D341Med (cell line): ENCODE measurements at places on chromosomes 2 and 18.

DNA sequence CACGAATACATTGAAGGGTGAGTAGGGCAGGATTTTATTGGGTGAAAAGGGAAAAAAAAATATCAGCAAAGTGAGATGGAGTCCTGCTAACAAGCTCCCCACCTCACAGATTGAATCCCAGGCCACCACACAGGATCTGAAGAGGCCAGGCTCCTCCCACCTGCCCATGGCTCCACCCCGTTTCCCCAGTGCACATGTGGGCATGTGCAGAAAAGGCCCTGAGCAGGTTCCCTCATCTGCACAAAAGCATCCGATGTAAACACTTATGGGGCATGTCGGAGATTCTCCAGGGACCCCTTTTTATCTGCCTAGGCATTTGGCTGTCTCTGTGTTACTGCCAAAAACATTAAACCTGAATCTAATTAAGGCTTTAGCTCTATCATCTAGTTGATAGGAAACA is 35.2 kb downstream of the SKA1 start:
- peak; percentile 65 for DNase-seq

DNA sequence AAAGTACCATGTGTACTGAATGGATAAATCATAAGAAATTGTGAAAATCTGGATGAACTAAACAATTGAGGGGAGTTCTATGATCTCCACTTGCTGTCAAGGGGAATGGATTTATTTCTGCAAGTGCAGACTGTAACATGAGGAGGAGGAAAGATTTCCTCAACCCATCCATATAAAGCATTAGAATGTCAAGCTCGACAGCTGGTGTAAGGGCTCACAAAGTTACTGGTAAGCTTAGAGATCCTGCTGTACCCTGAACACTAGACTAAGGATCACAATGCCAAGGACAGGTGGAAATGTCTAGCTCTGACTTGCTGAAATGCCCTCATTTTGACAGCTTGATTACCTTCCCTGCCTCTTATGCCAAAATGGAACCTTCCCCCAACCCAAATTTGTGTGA is 125.3 kb downstream of the TCF4 start:
- DNase-seq, result peak; percentile 34

DNA sequence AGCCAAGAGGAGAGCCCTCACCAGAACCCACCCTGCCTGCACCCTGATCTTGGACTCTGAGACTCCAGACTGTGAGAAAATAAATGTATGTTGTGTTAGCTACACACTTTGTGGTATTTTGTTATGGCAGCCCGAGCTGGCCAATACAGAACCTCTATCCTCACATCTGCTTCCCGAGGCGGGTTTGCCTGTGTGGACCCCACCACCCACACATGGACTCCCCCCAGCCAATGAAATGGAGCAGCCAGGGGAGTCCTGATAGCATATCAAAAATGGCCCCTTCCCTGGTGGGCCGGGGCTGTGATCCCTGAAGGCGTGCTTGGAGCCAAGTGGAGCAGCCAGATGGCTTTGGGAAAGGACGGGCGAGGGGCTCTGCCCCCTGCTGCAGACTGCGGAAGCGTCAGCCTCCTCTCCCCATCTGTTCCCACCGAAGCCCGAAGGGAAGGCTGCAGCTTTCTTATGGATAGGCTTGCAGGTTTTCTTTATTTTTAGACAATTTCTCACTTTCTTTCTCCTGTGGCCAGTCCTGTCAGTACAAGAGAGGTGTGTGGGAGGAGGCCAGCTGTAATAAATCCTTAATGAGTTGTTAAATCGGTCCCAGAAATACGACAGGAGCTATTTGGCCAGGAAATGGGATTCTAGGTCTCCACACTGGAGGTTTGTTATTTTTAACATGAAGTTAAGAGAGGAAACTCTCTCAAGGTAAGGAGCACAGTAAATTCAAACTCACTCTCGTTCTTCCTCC is 34.4 kb downstream of the TEX51 start:
- no peak for DNase-seq

DNA sequence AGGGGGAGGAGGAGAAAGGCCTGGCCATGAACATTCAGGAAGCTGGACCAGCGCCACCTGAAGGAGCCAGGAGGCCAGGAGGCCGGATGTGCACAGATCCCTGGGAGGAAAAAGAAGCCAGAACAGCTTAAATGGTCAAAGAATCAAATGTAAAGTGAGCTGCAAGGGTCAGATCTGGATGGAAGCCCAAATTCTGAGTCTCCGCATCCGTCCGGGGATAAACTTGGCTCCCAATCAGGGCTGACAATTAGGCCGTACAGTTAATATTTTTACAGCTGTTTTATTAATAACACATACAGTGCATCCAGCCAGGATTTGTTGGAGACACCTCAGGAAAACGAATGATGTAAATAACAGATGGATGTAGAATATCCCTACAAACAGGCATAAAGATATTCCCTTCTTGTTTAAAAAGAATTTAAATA is 495.1 kb upstream of the TCF4 start:
- no peak for DNase-seq

- DNase-seq, result no peak
Measured at GRCh38 chr2:156340804-156341451, 8.4 kb upstream of the NR4A2 start.

- no peak for DNase-seq
Measured at GRCh38 chr2:8714283-8714682, 32.4 kb downstream of the ID2 start.

DNA sequence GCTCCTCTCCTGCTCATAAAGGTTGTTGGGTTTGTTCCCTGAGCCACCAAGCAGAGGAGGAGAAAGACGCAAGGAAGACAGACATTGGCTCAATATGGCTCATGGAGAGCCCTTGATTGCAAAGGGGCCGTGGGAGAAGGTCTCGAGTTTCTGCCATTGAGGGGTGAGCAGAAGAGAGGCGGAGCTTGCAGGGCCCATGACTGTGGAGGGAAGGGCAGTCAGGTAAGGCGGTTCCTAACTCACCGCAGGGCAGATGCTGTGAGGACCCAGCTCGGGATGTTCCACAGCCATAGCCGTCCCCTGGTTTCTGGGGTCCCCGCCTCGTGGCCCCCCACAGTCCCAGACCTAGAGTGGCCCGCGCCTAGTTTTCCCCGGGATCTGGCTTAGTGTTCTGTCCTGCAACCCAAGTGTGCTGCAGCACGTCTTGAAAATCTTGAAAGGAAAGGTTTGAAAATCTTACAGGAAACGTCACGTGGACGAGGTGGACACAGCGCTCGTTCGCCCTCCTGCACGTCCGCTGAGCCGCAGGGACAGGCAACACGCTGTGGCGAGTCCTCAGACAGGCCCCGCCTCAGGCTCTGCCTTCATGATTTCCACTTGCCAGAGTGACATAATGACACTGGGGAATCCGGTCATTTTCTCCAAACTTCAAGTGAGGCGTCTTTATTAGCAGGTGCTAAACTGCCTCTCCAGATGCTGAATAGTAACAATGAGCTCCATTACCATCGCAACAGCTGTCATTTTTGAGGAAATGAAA is 105.5 kb upstream of the HDAC4 start:
- DNase-seq, result no peak

- no peak for DNase-seq
Measured at GRCh38 chr18:78582898-78583738, 396.5 kb upstream of the SALL3 start.

DNA sequence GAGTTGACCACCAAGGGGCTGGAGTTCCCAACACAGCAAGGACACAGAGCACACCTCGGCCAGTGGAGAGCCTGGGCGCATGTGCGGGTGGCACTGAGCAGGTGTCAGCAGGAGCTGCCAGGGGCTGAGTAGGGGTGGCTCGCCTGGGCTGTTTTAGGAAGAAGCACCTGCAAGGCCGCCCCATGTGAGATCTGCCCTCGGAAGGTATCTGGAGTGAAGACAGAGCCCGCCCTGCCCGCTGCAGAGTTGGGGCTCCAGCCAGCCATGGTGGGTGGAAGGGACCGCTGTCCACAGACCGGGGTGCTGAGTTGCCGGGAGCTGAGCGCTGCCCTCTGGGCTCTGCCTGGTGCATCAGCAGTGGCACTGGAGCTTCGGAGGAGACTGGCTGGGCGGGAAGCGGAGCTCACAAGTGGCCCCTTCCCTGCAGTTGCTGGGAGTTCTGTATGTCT is 35.2 kb downstream of the MTERF4 start:
- peak; percentile 32 for DNase-seq

DNA sequence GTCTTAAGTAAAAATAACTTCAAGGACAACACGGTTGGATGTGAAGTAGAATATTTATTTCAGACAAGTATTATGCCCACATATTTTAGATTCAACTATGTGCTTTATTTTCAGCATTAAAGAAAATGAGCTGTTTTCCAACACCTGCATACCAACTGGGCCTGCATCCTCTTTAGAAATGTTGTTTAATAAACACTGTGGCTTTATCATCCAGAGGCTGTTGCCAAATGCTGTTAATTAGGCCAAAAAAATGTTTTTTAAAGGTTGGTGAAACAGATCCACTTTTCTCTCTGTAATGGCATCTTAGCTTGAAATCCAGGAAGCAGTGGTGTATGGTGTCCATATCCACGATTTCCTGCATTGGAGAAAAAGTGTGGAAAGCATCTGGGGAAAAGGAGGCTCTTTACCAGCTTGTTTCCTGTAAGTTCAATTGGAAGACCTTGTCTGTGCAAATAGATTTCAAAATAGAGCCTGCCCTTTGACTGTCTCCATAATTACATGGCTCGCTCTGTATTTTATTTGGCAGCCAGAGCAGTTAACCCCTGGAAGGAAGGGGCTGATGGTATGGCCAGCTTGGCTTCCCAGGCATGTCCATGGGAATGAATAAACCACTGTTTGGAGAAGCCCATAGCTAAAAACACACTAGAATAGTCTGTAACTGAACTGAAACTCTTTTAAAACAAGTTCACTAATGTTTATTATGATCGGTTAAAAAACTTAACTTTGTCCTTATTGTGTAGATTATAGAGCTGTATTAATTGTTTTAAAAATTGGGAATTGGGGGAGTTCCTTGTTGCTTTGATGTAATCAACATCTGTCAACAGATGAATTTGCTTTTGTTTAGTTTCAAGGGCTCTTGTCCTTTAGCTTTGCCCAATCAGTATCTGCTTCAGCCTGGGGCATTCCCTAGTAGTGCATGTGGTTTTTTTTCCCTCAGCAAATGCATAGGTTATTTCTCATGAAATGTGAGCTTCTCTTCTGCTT is 33.0 kb upstream of the DLX1 start:
- no peak for DNase-seq

GRCh38 chr2:78941751-78942150 is 83.8 kb upstream of the REG3G start:
- no peak for DNase-seq

DNA sequence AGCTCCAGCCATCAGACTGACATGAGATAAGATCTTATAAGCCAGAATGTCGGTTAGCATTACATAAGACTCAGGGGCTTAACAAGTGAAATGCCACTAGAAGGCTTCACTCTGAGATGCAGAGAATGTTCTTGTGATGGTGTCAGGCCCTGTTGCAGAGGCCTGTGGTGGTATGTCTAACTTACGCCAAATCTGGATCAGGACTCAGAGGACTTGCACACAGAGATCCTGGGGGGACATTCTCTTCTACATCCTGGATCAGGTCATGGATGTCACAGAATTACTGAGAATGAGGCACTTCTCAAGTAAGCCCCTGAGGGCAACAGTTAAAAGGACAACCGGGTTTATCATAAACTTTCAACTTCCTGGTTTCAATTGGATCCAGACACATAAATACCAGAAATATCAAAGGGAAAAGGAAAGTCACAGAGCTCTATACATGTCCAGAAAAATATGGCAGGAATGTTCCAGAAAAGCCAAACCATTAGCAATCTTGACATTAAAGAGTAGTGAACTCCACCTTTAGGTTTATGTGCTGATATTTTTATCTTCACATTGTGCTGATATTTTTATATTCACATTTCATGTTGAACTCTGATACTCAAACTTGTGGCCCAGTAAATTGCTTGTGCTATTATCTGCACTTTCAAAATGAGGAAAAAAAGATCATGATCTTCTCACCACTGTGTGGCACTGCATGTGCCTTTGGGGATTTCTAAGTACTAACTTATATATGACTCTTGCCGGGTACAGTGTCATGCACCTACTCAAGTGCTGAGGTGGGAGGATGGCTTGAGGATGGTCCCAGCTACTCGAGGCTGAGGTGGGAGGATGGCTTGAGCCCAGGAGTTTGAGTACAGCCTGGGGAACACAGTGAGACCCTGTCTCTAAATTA is 137.5 kb upstream of the RNF152 start:
- no peak for DNase-seq

GRCh38 chr18:67001052-67001451 is 397.2 kb upstream of the CDH19 start:
- no peak for DNase-seq

GRCh38 chr2:18345848-18346247 is 214.6 kb downstream of the RDH14 start:
- no peak for DNase-seq

GRCh38 chr2:23055251-23055650 is 329.7 kb upstream of the KLHL29 start:
- no peak for DNase-seq

DNA sequence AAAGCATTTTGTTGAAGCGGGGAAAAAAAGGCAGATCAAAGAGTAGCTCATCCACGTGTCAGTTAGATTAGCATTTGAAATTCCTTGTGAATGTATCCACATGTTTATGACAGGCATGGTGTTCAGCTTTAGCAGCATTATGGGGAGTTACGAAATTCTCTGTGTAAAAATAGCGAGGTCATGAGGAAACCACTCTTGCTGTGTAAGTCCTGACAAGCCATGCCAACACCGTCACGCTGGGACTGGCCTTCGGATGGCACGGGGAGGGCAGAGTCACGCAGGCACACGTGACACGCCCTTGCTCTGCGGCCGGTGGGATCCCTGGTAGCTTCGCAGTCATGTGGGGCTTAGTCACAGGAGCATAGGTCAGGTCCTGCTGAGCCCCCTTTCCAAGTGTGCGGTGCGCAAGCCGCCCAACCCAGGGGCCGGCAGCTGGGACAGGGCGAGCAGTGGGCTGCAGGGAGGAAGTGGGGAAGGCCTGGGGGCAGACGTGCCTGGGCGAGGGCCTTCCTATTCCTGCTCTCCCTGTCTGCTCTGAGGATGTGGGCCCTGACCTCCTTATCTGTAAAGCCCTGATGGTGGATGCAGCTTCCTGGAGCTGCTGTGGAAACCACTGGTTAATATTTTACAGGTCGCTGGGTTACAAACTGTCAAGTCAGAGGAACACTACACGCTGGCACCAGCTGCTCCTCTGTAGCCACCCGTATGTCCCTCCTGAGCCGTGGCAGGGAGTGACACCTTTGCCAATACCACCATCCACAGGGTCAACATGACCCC is 18.0 kb downstream of the MBP start:
- no peak for DNase-seq

GRCh38 chr2:239245107-239245506 is 155.7 kb downstream of the HDAC4 start:
- DNase-seq, result no peak

GRCh38 chr2:36376319-36376765 is 20.8 kb downstream of the CRIM1 start:
- no peak for DNase-seq
